ENCODE measurements at places on chromosomes 7 and 10.

DNA sequence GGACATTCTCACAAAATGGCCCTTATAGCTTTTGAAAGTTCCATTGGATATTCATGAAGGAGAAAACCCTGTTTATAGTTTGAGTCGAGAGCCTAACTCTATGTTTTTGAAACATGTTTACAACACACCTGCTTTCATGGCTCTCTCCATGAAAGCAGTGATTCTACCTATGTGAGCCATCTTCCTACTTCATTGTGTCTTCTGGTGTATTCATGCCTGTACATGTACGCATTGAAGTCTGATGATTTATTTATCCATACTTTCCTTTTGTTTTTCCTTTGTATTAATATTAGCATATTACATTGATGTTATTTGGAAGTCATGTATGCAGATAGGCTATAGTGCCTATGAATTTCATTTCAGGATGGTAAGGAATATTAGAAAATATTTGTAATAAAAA is 58.0 kb downstream of the LAMB4 start:
- no peak for DNase-seq

GRCh38 chr7:1231214-1232102 is 1.2 kb upstream of the UNCX start:
- DNase-seq = no peak

GRCh38 chr10:121722665-121723064 is 124.4 kb upstream of the FGFR2 start:
- DNase-seq = peak; percentile 65

- no peak for DNase-seq
These were observed 65.0 kb downstream of the PRKCQ start for GRCh38 chr10:6514844-6515780.

- no peak for DNase-seq
These were observed 225.2 kb upstream of the PRSS58 start for GRCh38 chr7:142482891-142483658.

DNA sequence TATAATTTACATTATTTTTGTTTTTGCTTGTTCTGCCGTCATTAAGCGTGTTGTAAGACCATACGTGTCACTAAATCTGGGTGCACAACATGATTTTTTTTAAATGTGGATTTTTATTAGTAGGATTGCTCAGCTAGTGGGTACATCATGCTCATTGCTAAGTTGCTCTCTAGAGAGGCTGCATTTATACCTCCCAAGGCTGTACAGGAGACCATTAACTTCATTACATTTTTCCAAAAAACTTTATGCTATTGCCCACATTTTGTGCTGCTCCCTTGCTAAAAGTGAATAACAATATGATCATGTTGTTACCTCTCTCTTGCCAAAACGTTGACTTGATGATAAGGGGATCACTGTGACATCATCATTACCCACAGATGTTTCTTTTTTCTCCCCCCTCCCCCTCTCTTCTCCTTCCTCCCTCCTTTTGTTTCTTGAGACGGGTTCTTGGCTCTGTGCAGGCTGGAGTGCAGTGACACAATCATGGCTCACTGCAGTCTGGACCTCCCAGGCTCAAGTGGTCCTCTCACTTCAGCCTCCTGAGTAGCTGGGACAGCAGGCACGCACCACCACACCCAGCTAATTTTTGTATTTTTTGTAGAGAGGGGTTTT is 65.1 kb downstream of the BMPR1A start:
- no peak for DNase-seq

DNA sequence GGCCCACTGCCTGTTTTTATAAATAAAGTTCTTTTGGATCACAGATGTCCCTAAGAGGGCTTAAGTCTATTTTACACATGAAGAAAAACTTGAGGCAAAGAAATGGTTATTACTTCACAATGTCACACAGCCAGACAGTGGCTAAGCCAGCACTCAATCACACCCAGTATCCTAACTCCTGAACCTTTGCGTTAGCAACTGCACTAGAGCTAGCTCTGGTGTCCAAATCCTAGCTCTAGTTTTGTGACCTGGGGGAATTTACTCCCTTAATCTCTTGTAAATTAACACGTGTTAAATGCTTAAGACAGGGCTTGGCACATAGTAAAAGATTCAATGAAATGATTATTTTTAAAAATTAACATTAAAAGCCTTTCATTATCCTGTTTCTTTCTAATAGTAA is 49.0 kb upstream of the TPK1 start:
- no peak for DNase-seq

GRCh38 chr7:96538632-96539031 is 171.0 kb downstream of the SEM1 start:
- no peak for DNase-seq

DNA sequence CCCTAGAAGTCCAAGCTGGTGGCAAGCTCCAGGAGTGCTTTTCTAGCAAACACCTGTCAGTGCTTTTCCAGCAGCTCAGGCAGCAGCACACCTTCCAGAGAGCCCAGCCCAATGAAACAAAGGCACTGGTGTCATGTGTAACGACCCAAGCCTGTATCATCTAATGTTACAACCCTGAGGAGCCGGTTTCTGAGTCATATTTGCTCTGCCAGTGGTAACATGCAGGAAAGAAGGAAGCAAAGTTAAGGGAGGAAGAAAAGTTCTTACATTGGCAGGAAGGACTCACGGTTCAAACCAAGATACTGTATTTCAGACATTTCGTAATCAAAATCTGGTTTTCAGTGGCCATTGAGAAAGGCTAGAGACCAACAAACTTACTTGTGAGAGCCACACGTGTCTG is at the start of gene ANKRD22:
TSS of gene ANKRD22 (minus strand) at position 139 of the 400 bp plus-strand sequence. CDS start 237 bp downstream, outside the sequence.
- peak; percentile 41 for DNase-seq

- DNase-seq = no peak
These were observed 15.8 kb upstream of the GNA12 start for GRCh38 chr7:2859952-2860351.

DNA sequence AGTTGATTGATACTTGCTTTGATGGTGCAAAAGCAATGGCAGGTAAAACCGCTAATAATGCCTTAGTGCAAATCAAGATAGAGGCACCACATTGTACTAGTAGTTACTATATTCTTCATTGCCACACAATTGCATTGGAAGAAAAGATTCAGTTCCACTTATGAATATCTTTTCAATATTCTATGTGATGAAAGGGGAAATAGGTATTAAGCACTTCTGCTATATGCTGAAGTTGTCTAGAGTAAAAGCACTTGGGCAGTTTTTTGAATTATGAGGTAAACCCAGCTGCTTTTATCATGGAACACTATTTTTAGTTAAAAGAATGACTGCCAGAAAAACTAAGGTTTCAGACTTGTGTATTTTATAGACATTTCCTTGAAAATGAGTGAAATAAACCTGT is 15.5 kb downstream of the ENTPD7 start:
- DNase-seq = no peak

GRCh38 chr10:74928742-74929191 is 102.4 kb downstream of the KAT6B start:
- DNase-seq = no peak

DNA sequence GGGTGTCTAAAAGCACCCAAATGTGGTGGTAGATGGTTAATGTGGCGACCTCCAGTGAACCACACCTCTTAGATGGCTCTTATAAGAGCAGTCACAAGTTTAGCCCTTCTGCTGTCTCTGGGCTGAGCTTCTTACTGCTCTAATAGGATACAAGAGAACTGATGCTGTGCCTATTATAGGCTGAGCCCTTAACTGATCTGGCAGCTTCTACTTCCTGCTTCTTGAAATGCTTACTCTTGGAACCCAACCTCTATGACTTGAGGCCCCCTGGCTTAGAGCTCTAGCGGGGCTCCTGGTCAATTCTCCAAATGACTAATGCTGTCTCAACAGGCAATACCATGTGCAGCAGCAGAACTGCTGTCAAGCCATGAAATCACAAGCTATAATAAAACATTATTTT is 35.0 kb upstream of the LSM8 start:
- DNase-seq = no peak

DNA sequence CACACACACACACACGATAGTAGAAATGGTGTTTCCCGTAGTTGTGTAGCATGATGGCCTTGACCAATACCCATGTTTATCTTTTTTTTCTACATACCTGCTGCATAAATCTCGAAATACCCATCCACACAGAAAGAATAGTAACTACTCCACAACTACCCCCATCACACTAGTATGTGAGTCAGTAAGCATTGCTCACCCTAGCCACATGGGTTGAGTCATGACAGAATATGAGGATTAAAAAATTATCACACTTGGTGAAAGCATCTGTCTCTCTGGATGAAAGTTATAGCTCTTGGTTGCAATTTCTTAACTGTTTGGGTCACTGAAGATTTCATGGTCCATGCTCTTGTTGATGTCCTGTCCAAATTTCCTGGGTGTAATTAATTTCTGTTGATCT is 103.4 kb upstream of the MDFIC start:
- DNase-seq = peak; percentile 83

GRCh38 chr10:35035606-35036005 is 54.5 kb downstream of the CUL2 start:
- DNase-seq = no peak

DNA sequence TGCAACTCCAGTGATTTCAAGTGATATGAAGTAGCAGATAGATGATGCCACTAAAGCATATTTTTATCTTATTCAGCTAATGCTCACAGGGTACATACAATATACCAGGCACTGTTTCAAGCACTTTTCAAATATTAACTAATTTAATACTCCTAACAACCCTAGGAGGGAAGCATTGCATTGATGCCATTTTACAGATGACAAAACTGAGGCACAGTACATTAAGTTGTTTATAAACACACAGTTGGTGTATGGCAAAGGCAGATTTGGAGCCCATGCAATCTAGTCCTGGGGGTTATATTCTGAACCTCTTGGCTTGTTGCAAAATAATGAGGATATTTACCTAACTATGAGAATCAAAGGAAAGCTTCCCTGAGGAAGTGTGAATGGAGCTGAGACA is 371.0 kb downstream of the SFMBT2 start:
- no peak for DNase-seq

- DNase-seq = peak; percentile 52
These were observed 1.6 kb downstream of the FZD8 start for GRCh38 chr10:35640474-35640873.

All from RCC 7860 (cell line).